Activated CD8-positive, alpha-beta memory T cell treated with anti-CD3 and anti-CD28 coated beads, Interleukin-2, amount 50 U/mL, for 48 hours (primary cell): ENCODE measurements at places on chromosomes 7 and 10.
A peak's percentile ranks its signal among the peaks of the same experiment; 100 is the strongest.

DNA sequence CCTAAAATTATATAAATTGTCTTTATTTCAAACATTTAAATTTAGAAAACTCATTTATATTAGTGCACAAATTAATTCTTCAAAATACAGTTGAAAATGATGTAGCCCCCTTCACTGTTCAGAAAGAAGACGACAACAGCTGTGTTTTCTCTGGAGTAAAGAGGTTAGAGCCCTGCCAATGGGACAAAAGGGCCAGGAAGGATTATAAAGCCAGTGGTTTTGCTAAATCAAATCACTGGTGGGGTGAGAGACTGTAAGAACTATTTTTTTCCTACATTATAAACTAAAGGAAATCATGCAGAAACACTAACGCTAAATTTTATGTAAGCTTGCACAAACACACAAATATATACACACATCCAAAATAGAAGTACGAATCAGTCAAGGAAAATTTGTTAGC is 386.6 kb downstream of the PARD3 start:
- DNase-seq = no peak

DNA sequence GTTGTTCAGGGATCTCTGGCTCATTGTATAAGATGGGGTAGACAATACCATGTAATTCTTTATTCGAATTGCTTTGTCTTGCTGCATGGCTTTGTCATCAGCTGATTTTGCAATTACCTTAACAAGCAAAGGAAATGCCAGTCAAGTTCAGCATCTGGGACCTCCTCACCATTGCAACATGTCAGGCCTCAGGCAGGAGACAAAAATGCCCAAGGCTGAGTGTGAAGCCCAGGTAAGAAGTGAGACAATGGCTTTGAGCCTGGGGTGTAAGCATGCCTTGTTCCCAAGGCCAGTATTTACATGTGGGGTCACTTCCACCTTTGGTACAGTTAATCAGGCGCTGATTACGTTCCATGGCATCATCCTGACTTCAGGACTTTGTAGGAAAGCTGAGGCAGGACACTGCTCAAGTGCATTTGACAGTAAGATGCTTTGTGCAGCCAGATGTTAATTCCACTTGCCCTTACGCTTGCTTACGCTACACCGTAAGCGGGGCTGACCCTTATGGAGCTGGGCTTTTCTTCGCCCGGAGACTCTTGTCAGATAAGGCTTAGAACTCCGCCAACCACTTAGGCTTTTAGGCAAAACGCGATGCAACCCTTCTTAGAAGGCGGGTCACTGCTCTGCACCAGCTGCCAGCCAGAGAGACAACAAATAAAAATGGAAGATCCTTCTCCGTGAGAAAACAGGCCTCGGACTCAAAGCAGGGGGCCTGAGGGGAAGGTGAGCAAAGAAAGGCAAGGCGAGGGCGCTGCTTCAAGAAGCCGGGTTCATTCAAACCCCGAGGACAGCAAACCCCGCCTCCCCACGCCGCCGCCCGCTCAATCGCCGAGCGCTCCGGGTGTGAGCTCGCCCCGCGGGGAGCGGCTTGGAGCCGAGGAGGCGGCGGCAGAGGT is 1.3 kb upstream of the SP4 start:
- no peak for DNase-seq

DNA sequence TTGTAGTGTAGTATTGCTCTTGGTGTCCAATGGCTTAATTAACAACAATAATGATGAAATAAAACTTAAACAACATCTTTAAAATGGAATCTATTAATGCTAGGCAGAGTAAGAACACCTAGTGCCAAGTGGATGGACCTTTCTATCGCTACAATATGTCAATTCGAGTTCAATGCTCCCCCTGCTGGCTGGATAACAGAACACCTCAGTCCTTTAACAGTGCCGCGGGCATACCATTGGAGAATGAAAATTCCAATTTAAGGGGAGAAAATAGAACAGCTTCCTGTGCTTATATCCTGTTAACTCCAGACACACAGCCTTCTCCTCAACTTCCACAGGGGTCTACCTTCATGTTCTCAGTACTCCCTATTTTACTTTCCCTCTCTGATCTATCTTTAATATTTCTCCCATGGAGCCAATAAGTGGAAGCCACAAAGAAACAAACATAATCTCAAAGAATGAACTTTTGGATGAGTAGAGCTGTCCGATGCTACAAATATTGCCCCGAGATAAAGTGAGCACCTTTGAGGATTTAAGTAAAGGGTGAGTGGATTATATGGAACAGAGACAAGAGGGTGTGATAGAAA is 41.4 kb downstream of the COL1A2 start:
- DNase-seq = peak; percentile 55

DNA sequence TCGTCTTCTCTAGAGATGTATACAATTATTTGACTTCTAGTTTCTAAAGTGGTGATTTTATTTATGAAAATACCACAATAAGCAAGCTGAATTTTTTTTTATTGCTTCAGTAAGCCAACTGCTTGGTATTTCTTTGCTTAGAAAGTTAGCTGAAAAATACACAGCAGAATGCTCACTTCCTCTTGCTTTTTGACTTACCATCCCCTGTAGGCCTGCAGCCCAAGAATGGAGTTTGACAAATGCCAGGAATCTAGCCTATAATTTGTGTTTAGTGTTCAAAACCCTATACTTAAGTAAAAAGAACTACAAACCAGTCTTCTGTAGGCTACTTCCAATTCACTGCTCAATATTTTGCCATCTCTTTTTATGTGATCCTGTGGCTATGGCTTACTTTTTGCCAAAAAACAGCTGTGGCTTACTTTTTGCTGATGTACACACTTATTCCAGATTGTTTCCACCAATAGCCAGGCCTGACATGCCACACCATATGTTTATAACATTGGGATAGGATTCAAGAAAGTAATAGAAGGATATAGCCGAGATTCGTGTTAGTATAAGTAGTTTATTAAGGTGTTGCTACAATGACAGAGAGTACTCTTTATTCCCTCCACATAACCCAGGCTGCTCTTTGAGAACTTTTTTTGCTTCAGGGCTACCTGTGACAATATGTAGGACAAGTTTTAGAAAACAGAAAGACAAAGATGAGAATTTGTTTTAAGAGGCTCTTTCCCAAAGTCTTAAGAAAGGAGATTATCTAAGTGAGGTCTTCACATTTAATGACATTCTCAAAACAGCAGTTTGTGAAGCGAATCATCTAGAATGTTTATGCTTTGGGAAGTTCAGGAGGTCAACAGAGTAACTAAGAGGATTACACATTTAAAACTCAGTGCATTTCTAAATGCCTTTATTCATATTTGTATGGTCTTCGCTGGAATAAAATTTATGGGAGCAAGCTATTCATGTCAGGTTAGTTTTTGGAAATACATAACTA is 263.9 kb upstream of the FZD1 start:
- no peak for DNase-seq

GRCh38 chr10:52770904-52771303 is 1.7 kb downstream of the MBL2 start:
- DNase-seq = no peak

- DNase-seq = no peak
Measured at GRCh38 chr10:30818010-30818660, 188.6 kb upstream of the LYZL2 start.

GRCh38 chr10:6460861-6461409 is 119.1 kb downstream of the PRKCQ start:
- DNase-seq = no peak

- DNase-seq = no peak
Measured at GRCh38 chr10:16910793-16911164, 93.6 kb upstream of the RSU1 start.

GRCh38 chr10:106395041-106395749 is 769.3 kb downstream of the SORCS1 start:
- DNase-seq = no peak

- no peak for DNase-seq
Measured at GRCh38 chr10:69576334-69577011, 3.3 kb upstream of the NEUROG3 start.

GRCh38 chr7:36192053-36192824 is 39.2 kb downstream of the EEPD1 start:
- no peak for DNase-seq

- DNase-seq = no peak
Measured at GRCh38 chr7:38950309-38950708, 27.4 kb upstream of the POU6F2 start.
